ENCODE measurements at places on chromosomes 16 and 17.

DNA sequence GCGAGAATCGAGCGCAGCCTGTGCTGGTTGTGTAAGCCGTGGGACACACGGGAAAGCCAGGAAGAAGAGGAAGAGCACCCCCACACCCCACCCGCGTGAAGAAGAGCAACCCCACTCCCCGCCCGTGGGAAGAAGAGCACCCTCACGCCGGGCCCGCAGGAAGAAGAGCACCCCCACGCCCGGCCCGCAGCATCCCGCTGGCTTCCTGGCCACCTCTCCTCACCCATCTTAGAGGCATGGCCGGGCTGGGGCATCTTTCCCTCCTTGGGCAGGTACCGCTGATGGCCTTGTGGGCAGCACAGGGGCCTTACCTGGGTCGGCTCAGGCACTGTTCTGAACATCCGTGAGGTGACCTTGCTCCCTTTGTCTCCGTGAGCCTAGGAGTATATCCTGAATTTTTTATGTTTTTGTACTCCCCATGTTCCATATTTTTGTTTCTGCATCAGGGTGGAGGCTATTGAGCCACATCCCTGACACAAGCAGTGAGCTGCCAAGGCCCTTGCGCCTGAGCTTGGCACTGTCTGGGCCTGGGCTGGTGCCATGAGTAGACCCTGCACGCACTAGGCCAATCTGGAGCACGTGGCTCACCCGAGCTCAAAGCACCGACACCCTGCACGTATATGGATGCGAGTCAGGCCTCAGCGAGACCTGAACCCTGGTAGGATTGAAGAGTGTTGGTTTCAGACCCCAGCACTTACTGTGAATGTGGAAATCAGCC is 71.4 kb upstream of the KCTD5 start:
- no peak for DNase-seq

DNA sequence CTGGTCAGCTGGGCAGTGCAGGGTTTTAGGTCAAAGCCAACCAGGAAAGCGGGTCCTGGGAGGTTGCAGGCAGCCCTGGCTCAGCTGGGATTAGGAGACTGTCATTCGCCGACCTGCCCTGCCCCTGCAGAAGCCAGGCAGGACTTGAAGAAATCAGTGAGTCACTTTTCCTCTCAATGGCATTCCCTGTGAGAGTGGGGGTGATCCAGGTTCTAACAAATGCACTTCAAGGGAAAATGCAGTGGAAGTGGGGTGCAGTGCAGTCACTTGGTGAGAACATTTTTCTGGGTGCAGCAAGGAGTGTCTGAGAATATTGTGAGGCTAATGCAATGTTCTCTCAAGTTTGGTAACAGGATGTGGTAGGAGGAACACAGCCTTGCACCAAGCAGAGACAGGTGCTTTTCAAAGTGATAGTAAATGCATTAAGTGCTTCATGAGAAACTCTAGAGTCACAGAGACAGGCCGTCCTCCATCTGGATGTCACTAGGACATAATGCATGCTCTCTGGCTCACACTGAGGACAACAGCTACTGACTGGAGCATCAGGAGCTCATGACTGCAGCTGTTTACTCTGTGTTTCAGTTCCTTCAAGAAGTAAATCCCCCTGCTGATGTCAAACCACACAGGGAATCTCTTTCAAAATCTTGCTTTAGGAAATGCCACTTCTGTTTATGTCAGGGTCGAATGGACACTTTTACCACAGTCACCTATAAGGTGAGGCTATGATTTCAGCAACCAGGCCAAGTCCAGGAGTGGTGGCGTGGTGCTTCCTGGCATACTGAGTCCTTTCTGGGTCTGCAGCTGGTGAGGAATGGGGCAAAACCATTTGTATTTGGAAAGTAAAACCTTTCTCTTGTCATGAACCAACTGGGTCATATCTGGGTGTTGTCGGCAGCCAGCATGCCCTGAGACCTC is 16.7 kb downstream of the CDK5R1 start:
- DNase-seq: no peak

DNA sequence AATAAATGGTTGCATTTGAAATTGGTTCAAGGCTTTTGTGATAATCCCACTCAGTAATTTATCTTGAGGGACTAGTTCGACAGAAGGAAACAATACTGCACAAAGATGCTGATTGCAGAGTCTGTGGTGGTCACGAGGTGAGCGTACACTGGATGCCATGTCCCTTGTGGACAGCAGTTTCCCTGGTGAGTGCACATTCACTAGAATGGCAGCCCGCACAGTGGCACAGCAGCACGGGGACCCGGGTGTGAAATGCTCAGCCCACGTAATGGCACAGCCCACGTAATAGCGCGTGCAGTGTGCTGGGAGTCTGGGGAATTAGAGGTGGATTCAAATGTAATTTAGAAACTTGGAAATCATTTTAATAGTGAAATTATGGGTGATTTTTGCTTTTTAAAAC is 154.0 kb downstream of the LGALS9B start:
- DNase-seq: no peak

GRCh38 chr16:54342966-54343365 is 56.4 kb upstream of the IRX3 start:
- DNase-seq: no peak

GRCh38 chr17:50114849-50115357 is 15.1 kb downstream of the SAMD14 start:
- no peak for DNase-seq

DNA sequence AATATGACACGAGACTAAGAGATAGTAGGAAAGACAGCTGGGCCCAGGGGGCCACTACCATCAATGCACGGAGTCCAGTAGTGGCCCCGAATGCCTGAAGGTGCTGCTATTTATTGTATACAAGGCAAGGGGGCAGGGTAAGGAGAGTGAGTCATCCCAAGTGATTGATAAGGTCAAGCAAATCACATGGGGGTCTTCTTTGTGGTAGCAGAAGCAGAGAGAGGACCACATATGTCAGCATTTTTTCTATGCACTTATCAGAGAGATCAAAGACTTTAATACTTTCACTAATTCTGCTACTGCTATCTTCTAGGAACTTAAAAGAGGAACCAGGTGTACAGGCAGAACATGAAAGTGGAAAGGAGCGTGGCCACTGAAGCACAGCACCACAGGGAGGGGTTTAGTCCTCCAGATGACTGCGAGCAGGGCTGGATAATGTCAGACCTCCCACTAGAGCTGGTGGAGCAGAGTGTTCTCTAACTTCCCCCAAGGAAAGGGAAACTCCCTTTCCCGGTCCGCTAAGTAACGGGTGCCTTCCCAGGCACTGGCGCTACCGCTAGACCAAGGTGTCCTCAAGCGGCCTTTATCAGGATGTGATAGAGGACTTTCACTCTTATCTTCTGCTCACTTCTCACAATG is 26.4 kb upstream of the ARL4D start:
- DNase-seq: no peak

DNA sequence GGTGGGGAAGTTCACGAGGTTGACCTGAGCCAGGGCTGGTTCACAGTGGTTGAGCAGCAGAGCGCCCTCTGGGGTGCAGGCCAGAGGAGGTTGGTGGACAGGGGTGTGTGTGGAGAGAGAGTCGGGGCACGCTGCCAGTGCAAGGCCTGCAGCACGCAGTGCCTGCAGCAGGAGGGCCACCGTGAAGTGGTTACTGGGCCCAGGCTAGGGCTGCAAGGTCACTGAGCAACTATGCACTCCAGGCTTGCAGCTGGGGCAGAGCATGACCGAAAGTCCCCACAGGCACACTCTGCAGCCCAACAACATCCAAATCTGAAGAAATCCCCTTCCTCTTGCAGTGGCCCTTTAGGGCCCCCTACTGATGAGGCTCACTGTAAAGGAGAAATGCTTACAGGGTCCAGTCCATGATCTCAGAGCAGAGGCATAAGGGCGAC is 89.1 kb upstream of the NOL11 start:
- DNase-seq: no peak

DNA sequence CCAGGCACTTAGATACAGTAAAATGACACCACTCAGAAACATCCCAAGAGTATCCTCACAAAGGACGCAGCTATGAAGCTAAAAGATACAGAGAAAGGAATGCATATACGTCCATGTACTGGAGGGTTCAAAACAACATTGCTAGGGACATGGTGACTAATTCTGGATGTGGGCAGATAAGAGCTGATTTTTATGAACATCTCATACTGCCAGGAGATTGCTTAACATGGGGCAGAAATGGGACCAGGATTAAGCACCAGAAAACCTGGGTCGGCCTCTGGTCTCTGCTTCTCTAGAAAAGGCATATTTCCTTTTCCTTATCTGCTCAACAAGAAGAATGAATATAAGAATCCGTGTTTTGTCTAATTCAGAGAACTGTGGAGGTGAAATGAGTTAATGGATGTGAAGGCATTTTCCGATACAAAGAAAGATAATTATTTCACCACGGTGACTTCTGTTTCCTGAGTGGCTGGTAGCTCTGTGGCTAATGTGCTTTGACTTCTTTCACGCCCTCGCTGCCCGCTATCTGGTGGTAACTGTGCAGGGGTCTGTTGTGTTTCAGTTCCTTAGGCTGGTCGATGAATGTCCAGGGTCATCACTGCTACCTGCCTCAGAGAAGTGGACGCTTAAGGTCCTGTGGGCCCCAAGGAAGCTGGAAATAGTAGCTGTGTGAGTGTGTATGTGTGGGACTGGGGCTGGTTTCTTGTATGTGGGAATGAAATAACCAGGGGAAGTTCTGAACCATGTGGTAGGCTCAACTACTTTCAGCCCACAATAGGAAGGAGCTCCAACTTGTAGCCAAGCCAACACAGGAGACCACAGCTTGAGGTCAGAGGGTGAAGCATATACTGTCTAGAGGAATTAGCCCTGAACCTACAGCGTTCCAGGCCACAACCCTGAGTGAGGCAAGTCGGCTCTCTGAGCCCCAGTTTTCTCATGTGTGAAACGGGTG is 15.8 kb upstream of the CCL5 start:
- no peak for DNase-seq

GRCh38 chr17:34117811-34118210 is 137.3 kb upstream of the CCL2 start:
- no peak for DNase-seq

- no peak for DNase-seq
Observed at GRCh38 chr17:30363715-30364202, 15.0 kb upstream of the CPD start.

DNA sequence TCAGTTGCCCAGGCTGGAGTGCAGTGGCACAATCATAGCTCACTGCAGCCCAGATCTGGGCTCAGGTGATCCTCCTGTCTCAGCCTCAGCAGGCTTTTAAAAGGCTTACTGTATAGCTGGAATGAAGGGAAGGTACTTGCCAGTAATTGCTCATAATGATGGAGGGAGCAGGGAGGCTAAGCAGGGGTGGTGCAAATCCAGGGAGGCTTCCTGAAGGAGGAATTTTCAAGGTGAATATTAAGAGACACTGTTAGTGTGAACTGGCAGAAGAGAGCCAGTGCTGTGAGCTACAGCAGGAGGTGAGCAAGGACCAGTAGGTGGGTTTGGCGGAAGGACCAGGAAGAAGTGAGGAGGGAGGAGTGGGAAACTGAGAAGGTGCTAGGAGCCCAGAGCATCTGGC is 24.7 kb downstream of the CRHR1 start:
- no peak for DNase-seq

- DNase-seq: no peak
Observed at GRCh38 chr16:74747-75334, 2.4 kb upstream of the RHBDF1 start.

GRCh38 chr17:70683936-70684335 is 514.6 kb downstream of the KCNJ2 start:
- DNase-seq: no peak

DNA sequence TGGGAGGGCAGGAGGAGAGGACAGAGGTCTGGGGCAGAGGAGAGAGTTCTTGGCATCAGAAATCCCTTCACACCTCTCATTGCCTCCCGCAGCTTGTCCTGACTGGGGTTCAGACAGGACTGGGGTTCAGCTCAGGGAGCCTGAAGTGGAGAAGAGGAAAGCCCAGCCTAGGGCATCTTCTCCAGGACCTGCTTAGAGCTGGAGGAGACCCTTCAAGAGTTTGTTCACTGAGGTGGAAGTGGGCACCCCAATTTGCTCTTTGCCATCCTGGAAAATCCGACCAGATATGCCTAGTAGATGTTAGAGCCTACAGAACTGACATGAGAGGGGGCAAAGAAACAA is 2.0 kb downstream of the HOXB3 start:
- no peak for DNase-seq

GRCh38 chr17:48442819-48443218 is 12.8 kb upstream of the SKAP1 start:
- DNase-seq: no peak

- no peak for DNase-seq
Observed at GRCh38 chr17:41967921-41968578, 1.5 kb downstream of the CNP start.

GRCh38 chr17:32445074-32445415 is 735 bp downstream of the PSMD11 start:
- peak; percentile 24 for DNase-seq

GRCh38 chr17:34156741-34157589 is 98.1 kb upstream of the CCL2 start:
- no peak for DNase-seq

DNA sequence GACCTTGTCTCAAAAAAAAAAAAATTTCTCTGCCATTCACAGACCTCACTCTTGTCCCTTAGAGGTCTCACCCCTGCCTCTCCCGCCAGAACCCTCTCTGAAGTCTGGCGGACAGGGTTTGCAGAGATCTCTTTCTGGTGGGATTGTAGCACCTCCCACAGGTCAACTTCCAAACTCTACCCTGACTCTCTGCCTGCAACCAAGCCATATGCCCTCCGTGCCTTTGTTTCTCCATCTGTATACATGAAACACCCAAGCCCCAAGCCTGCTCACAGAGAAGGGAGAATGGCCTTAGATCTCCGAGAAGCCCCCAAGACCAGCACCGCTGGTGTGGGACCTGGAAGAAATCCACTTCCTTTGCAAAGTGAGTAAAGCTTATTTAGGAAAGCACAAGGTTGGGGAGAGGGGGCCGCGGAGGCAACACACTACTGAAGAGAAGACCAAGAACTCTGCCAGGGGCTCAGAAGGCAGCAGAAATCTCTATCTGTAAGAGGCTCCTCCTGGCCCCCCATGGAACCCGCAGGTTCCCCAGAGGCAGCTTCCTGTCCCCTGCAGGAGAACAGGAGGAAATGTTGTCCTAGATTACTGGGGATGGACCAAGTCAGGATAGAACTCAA is 219.9 kb downstream of the C16orf78 start:
- DNase-seq: no peak

DNA sequence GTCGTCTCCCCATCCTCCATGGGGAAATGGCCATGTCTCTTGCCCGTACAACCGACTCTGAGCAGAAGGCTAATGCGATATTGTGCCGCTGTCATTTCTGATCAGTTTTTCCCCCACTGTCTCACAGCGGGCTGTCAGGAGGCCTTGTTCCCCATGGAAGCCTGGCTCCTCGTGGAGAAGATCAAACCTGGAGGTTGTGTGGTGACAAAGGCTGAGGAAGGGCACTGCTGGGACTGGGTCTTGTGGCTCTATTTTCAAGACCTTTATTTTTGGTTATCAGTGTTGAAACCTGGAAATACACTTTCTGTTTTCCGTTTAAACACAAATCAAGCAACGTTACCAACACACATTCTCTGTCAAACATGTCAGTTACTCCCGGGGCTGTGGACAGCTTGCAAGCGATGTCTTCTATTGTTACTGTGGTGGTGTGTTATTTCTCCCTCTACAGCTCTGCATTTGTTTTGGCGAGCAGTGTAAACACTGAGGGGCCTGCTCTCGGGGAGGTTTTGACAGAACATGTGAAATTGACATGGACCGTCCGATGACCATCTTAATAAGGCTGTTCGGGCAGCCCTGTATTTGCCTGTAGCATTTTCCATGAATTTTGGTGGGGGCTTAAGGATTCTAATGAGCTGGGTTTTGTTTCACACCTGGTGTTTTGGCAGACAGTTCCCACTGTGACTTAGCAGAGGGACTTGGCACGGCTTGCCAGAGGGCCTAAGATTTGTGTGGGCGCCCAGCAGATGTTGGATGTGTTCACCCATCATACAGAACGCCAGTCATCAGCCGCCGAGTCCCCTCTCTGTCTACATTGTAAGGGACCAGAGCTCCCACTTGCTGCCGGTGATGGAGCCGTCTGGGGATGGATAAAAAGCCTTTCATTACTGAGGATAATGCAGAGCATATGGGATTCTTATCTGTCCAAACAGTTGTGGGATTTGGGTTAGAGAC is 12.5 kb downstream of the RBFOX1 start:
- DNase-seq: no peak
